HAP-1 (cell line): ENCODE measurements at places on chromosomes 12 and 14.

DNA sequence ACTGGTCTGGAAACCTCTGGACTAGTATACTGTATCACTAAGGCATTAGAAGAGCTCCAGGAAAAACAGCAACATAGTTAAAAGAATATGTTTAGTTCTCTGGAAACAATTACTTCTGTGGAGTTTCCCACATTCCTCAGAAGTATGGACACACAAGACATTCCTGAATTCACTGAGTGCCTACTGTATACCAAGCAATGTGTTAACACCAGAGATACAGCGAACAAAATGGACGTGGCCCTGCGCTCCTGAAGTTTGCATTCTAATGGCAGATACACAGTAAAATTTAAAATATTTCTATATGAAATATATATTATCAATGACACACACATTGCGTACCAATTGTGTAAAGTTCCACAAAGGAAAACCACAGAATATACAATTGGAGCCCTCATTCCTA is 1.1 kb downstream of the ANGEL1 start:
- no peak for DNase-seq

DNA sequence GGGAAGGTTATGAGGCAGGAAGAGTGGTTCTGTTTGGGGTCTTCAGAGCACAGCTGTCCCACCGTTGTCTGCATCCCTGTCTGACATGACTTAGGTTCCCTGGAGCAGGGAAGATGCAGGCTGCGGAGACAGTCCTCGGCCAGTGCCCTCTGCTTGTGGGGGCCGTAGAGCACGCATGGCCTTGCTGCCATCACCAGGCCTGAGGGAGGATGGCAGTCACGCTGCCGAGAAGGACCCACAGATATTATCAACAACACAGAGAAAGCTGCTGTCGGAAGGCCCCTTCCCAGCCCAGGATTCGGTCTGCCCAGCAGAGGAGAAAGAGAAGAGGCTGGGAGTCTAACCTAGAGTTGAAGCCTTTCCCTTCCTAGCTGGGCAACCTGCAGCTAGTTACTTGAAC is 35.0 kb downstream of the ERH start:
- DNase-seq, result no peak

- DNase-seq, result no peak
Observed at GRCh38 chr14:75539561-75540478, 17.6 kb downstream of the BATF start.

DNA sequence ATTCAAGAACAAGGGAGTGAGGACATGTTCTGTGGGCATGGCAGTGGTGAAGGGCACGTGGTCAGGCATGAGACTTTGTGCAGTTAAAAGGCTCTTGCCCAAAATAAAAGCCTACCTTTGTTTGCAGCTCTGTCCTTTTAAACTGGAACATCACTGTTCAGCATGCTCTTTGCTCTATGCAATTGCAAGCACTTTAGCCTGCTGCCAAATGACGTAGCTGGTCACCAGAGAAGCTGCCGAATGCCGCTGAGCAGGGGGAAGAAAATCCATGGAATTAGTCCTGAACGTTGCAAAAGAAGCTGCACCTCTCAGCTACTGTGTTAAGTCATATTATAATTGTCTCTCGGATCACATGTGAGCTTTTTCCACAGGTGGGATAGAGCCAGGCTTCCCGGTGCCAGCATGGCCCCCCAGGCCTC is 176.3 kb upstream of the DIO2 start:
- DNase-seq, result no peak

DNA sequence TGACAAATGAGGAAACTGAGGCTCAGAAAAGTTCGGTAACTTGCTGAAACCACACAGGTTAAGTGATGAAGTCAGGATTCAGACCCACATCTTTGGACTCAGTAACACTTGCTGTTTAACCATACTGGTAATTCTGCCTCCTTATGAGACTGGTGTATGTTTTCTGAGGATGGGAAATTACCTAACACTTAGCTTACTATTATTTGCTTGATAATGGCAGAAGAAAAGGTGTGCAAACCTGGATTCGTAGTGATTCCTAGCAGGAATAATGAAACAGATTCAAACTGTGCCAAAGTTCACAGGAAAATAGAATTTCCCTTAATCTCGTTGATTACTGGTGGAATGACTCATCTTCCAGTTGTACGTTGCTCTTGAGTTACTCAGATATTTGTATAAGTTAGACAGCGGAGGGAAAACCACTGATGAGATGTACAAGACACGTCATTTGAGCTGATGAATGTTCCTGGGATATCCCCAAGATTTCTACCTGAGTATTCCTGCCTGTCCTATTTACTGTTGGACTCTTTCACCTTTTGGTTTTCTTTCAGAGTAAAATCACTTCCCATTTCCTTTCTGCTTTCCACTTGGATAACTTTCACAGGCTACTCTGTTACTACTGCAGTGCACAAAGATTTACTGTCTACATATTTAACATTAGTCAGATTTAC is 37.5 kb downstream of the PRORP start:
- DNase-seq, result no peak
